ENCODE measurements at places on chromosomes 12 and 14. TPM values are rescaled to one million over a fixed set of nuclear protein-coding genes. Genes with fewer than 3 reads are reported as not detected.

SERPINA9 gene
- total RNA-seq = not detected

NANOG gene
- total RNA-seq = 0.57 TPM

APOF gene
- total RNA-seq = not detected

AKAP6 gene
- total RNA-seq = 211 TPM

CMA1 gene
- total RNA-seq = 2.8 TPM

LRP1-AS gene
- total RNA-seq = not detected

SERPINA4 gene
- not detected for total RNA-seq

TGM1 gene
- total RNA-seq = 5.7 TPM

NGB gene
- total RNA-seq = not detected

LRRC43 gene
- total RNA-seq = not detected

CORO1C gene
- 207 TPM for total RNA-seq

FSCB gene
- total RNA-seq = not detected

- no peak for DNase-seq
Observed at GRCh38 chr12:26429070-26429691, 233.8 kb downstream of the SSPN start.

- no peak for DNase-seq
Observed at GRCh38 chr12:57237596-57237931, 8.1 kb downstream of the SHMT2 start.

- peak; percentile 94 for DNase-seq
Observed at GRCh38 chr12:6827437-6827911, 733 bp upstream of the P3H3 start.

GRCh38 chr12:66538970-66539369 is 139.9 kb downstream of the GRIP1 start:
- DNase-seq = no peak

- DNase-seq = no peak
Observed at GRCh38 chr12:26153421-26154154, 28.8 kb upstream of the BHLHE41 start.

GRCh38 chr14:51512316-51512715 is 139.4 kb upstream of the FRMD6 start:
- DNase-seq = no peak

DNA sequence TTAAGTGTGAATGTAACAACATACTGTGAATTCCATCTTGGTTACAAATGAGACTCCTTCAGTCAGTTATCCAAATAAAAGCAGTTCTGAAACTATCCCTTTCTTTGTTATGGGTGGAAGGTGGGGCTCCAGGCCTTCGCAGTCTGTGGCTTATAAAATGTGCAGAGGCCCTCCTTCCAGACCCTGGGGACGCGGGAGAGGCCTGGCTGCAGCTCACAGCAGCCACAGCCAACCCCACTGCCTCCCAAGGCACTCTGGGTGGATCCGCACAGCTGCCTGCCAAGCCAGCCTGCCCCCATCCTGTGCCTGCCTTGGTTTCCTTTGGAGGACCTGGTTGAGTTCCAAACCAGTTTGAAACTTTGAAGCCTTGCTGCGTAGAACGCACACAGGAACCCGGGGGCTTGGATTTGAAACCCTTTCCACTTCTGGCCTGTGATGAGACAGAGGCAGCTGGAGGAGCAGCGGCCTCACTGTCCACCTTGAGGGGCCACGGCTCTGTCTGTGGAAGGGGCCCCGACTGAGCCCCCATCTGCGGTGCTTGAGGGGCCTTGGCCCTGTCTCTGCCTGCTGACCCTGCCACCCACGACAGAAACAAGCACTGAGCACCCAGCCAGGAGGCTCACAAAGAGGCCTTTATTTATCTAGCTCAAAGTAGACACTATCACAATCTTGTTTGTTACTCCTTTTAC is 30.4 kb downstream of the CCNK start:
- peak; percentile 72 for DNase-seq

DNA sequence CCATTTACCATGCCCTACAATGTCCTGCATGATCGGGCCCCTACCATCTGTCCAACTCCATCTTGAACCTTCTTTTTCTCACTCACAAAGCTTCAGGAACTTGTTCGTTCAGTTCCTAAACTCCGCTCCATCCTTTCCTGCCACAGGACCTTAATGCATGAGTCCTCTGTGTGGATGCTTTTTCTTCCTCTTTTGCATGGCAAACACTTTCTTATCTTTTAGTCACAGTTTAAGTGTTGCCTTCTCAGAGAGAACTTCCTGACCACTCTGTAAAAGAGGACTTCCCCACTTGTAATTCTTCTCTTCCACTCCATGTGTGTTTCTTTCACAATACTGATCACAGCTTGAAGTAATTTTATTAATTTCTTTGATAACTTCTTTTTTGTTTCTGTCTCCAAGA is 54.4 kb upstream of the ETV6 start:
- DNase-seq = no peak

GRCh38 chr12:122860040-122860853 is 25.0 kb downstream of the HIP1R start:
- peak; percentile 91 for DNase-seq

GRCh38 chr14:80587096-80587724 is 354.3 kb downstream of the CEP128 start:
- DNase-seq = no peak

GRCh38 chr12:124737040-124737419 is 126.6 kb downstream of the SCARB1 start:
- DNase-seq = no peak

GRCh38 chr12:124322271-124322998 is 27.5 kb downstream of the RFLNA start:
- DNase-seq = no peak

DNA sequence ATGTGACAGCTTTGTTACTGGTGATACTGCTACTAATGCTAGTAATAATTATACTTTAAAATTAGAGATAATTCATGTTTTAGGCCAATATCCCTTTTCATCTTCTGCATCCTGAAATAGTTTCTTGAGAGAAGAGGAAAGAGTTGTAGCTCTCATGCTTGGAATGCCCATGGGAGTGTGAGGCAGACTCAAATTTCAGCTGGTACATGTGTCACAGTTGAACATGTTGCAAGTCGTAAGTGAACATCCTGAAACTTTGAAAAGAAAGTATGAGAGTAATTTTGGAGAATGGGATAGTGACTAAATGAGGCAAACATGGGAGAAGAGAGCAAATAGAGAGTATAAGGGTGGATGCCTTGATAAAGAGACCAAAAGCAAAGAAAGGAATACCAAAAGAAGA is 168.0 kb downstream of the TMTC3 start:
- DNase-seq = no peak

- DNase-seq = no peak
Observed at GRCh38 chr12:19035536-19035935, 94.0 kb upstream of the PLEKHA5 start.

DNA sequence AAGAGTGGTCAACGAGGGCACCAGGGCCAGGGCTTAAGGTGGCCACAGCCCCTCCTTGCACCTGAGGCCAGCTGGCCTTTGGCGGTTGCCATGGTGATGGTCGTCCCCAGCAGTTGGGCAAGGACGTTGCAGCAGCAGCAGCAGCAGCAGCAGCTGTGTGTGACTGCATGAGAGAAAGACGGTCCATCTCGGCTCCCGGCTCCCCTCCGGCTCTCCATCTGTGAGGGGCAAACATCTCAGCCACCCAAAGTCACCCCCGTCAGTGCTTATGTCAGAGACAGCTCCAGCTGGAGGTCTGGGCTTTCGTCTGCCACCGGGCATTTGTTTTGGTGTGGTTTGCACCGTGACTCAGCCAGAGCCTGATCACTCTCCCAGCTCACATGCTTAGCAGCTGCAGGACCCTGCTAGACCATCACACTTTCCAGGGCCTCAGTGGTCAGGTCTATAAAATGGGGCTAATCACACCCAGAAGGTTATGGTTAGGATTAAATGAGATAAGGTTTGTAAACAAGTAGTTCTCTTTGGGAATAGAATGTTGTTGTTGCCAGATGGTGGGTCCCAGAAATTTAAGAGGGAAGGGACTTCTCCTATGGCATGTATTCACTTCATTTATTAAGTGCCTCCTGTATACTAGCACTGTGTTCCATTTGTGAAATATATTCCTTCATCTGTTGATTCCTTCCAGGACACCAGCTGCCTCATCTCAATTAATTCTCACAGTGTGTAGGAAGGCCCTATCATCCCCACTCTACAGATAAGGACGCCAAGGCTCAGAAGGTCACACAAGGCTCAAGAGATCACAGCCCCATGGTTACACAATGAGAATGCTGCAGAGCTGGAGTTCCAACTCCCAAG is 212.6 kb upstream of the LHX5 start:
- no peak for DNase-seq

GRCh38 chr14:86543521-86543920 is 1013.6 kb downstream of the FLRT2 start:
- DNase-seq = no peak

GRCh38 chr12:79422060-79422812 is 268.5 kb downstream of the PAWR start:
- no peak for DNase-seq

- peak; percentile 84 for DNase-seq
Observed at GRCh38 chr12:111438481-111438880, 32.8 kb downstream of the SH2B3 start.

- no peak for DNase-seq
Observed at GRCh38 chr14:94062344-94062940, 18.6 kb downstream of the DDX24 start.

DNA sequence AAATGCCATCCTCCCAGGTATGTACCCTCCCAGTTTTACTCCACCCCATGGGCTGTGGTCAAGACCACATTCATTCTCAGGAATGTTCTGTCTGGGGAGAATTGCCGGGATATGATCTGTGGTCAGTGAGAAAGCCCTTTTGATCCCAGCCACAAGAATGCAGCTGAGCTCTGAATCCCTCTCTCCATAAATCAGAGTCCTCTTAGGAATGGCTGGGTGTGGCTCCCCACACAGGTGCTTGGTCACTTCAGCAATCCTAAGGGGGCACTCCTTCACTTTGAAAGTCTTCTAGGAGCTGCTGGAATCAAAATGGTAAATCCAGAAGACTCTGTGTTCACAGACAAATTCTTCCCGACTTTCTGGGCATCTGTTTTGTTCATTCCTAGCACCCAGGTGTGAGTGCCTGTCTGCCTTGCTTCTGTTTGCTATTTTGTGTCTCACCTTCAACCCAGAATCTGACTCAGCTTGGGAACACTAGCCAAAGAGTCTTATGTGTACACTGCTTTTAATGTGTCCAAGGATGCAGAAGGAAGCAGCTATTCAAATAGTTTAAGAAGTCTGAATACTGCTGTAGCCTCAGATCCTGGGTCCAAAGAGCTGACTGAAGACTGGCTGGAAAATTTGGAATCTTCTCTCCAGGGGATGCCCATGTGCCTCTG is 144.6 kb upstream of the CDKN3 start:
- no peak for DNase-seq

- no peak for DNase-seq
Observed at GRCh38 chr14:66910311-66910840, 278.9 kb upstream of the GARIN2 start.

- DNase-seq = no peak
Observed at GRCh38 chr14:72863216-72864006, 30.5 kb downstream of the DPF3 start.

DNA sequence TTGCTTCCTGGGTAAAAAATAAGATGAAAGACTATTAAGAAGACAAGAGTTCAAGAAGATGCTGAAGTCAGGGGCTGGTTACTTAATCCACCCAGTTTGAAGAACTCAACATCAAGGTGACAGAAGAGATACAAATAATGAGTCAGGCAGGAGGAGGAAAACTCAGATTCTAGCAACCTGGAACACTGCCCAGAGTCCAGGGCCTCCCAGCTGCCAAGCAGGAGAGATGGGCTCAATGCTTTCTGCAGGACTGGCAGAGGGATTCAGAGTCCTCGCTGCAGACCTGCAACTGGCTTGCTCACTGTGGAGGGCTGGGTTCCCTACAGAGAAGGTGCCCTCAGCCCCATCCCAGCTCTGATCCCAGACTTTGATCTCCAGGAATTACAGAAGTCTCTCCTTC is 28.6 kb upstream of the CEBPE start:
- no peak for DNase-seq

DNA sequence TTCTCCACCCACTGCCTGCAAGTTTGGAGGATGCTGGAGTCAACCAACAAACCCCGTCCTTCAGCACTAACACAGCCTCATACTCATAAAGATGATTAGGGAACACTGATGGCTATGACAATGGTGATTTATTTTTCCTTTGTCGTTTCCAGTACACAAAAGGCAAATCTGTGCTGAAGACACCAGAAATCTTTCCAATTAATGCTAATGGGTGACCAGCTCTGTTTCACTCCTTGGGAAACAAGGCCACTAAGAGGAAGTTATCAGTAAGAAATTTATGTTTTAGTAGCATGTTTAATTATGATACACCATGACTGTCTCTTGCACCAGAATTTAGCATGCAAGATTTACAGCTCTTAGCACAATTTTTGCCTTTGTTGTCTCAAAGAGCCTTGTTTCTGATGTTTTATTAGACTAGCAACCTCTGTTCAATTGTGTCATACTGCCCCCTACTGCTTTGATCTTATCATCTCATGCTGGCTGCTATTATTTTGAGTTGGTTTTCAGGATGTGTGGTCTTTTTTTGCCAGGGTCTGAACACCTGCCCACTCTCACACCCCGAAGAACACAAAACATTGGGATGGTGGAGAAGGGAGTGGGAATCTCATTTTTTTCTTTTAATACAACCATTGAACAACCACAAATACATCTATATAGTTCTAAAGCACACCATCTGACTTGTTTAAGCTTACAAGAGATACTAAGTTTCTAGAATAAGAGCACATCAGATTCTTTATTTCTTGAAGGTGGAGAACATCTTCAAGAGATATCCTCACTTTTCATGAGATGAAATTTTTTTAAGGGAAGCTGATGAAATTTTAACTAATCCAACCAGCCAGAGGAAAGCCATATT is 160.9 kb downstream of the SPTSSA start:
- DNase-seq = no peak

DNA sequence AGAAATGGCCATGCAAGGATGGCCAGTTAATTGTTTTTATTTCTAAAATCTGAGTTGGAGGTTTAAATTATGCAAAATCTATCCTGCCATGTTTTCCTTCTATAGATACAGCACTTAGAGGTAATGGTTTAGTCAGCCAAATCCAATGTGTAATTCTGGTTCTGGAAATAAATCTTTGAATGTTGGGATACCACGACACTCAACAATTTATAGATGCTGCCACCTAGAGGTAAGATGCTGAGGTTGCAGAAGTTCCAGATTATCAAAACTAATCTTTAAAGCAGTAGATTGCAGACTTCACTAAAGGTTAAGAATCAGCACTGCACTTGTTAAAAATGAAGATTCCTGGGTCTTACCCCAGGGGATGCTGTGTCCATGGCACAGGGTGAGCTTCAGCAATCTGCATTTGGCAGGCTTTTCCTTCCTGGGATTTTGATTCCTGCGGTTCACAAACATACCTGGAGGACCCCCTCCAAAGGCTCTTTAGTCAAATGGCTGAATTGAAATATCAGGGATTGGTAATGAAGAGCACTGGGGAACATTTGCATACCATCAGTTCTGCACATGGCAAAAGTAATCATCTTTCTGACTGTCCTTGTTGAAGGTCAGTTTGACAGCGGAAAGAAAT is 53.4 kb upstream of the ANO4 start:
- no peak for DNase-seq

DNA sequence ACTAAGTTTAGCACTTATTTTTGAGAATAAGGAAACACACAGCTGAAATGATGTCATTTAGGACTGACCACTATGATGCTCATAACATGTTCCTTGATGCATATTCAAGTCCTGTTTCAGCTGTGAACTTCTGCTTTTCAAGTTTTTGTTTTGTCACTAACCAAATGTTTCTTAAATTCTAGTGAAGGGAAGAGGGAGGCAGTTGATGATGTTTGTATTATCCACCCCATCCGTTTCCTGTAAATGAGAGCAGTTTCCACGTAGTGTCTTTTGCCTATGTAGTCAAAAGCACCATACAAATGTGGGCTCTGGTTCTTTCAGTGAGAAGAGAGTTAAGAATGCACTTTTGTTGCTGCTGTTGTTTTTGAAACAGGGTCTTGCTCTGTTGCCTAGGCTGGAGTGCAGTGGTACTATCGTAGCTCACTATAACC is 491.8 kb downstream of the PCNX1 start:
- no peak for DNase-seq
